ENCODE measurements at places on chromosomes 3 and 15.

DNA sequence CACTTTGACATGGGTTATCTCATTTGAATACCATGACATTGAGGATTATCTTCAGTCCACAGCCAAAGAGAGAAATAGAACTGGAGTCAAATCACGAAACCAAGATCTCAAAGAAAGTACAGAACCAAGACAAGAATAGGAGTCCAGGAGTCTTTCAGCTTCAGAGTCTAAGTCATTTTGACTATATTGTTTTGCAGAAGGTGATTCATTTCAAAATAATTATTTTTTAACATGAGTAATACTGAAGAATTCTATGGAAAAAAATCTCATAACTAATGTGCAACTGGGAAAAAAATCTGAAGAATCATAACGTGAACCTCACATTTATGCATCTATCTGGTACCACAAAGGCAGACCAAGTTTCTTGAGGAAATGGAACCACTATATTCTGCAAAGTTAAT, 60.3 kb downstream of the UBE3A start:
- peak; percentile 9 for DNase-seq

GRCh38 chr15:78995921-78996893, 51.4 kb upstream of the CTSH start:
- no peak for DNase-seq

DNA sequence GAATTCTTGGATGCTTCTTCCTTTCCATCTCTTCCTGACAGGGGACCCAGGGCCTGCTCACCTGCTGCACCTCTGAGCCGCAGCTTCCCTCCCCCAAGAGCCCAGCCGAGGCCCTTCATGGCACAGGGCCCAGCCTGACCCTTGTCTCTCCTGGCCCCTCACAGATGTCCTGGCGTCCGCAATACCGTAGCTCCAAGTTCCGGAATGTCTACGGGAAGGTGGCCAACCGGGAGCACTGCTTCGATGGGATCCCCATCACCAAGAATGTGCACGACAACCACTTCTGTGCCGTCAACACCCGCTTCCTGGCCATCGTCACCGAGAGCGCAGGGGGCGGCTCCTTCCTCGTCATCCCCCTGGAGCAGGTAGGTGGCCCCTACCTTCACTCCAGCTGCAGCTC, 66.2 kb downstream of the CORO2B start:
- DNase-seq: no peak

DNA sequence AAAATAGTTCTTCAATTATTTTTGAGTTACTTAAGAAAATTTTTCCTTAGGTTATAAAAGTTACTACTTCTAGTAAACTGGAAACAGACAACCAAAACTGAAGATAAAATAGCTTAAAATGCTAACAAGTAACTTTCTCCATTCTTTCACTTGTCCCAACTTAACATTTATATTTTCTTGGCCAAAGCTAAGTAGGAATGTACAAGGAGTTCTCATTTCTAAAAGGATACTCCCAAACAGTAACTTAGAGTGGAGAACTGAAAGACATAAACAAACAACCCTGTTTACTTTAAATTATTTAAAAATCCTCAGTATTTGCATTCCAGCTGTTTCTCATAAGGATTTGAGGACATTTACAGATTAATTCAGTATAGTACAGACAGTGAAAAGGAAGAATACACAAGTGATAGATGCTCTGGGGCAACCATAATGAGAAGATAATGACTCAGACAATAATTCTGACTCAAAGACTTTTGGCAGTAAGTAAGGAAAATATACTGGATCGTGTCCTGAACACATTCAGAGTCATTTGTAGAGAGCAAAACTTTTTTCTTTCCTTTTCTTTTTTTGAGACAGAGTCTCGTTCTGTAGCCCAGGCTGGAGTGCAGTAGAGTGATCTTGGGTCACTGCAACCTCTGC, 29.2 kb upstream of the ANXA2 start:
- peak; percentile 76 for DNase-seq
